ENCODE measurements at places on chromosomes 11 and 22. TPM values are rescaled to one million over a fixed set of nuclear protein-coding genes. Genes with fewer than 3 reads are reported as not detected.

The RAB39A gene
- total RNA-seq = 17.2 TPM

The OR2D2 gene
- total RNA-seq = not detected

GRCh38 chr22:40511604-40512003, 124.9 kb downstream of the MRTFA start:
- DNase-seq = no peak

The SYT7 gene
- total RNA-seq = 2.0 TPM

The PKNOX2 gene
- total RNA-seq = 1.1 TPM

DNA sequence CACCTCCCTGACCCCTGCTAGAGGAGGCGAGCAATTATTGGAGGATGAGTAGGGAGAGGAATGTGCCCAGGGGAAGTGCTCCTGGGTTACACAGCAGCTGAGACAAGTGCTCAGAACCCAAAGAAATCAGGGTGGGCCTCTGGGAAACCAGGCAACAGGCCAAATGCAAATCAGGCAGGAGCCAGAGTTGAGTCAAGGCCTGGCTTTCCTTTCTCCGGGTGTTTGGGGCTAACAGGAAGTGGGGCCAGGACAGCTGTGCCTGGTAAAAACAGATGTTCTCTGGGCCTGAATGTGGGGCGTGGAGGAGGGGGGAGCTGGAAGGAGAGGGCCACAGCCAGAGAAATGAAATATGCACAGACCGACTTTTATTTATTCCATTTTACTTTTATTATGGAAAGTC, 22.0 kb downstream of the MFNG start:
- DNase-seq = peak; percentile 42

The CPT1B gene
- 19.2 TPM for total RNA-seq

DNA sequence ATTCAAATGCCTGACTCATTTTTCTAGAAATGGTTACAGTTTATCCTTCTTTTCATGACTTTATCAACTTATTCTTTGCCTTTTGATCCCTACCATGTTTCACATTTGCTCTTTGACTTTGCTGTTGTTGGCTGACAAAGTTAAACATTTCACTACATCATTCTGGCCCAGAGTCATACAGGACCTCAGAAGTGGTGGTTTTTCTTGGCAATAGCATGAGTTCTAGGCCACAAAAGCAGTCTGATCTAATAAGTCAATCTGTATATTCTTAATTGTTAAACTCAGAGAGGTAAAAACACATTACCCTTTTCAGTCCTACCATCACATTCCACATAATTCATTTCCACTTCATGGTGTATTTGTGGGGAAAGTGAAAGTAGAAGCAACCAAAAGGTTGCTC, 763.2 kb upstream of the TENM4 start:
- no peak for DNase-seq

GRCh38 chr22:46791201-46791731, 28.8 kb downstream of the TBC1D22A start:
- no peak for DNase-seq

GRCh38 chr11:100675115-100675650, 11.9 kb upstream of the ARHGAP42 start:
- DNase-seq = no peak

- no peak for DNase-seq
Observed at GRCh38 chr22:41943661-41944209, 3.2 kb downstream of the CENPM start.

The BTG4 gene
- total RNA-seq = not detected

The RTN4RL2 gene
- total RNA-seq = 5.2 TPM

The UBQLNL gene
- total RNA-seq = not detected

DNA sequence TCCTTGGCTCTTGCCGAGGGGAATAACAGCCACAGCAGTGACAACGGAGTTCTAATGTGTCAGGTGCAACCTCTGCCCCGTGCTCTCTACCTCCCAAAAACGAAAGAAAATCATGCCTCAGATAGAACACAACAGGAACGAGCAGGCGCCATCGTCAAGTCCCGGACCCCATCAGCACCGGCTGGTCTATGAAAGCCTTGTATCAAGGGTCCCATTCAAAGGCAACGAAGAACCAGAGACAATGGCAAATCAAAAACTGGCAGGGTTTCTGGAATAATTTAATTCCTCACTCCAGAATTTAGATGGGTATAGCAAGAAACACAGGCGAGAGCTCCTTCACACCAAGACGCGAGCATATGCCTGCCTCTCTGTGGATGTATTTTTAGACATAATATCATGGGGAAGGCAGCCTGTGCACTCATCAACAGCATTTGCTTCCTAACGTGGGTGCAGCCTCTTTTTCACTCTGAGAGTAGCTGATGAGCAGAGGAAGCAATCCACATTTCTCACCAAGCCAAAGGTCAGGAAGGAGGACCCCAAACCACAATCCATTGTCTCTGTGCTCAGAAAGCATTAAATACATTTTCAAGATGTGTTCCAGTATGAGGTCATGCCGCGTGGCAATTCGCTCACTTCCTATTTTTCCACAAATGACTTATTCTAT, 193.4 kb upstream of the BLID start:
- no peak for DNase-seq
